MCF 10A (cell line): ENCODE measurements at places on chromosomes 1 and 21.
A peak's percentile ranks its signal among the peaks of the same experiment; 100 is the strongest.

- DNase-seq, result no peak
Measured at GRCh38 chr1:162930976-162931560, 70.1 kb upstream of the CCDC190 start.

DNA sequence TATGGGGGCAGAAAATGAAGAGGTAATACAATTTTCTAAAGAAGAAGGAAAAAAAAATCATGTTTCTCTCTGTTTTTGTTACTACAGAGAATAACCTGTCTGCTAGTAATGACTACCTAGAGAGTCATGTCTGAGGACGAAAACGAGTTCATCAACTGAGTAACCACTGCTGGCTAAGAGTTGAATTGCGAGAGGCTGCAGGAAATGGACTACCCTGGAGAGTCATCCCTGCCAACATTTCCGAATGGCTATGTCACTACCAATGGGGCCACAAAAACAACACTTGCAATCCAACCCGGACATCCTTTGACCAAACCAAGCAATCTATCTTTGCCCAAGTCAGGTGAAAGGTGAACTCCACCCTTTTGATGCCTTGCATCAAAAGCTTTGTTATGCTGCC lies 120.6 kb downstream of the FCRL5 start:
- peak; percentile 60 for DNase-seq

DNA sequence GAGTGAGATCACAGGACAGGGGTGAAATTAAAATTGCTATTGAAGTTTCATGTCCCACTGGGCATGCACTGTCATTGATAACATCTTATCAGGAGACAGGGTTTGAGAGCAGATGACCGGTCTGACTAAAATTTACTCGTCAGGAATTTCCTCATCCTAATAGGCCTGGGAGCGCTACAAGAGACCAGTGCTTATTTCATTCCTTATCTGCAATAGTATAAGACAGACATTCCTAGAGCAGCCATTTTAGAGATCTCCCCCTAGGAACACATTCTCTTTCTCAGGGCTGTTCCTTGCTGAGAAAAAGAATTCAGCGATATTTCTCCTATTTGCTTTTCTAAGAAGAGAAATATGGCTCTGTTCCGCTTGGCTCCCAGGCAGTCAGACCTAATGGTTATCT lies 181.4 kb upstream of the ETV3 start:
- DNase-seq, result no peak

GRCh38 chr21:46264690-46265144 lies 20.7 kb downstream of the MCM3AP start:
- DNase-seq, result no peak
